ENCODE measurements at places on chromosomes 13 and 19.

- DNase-seq, result no peak
Observed at GRCh38 chr19:58394821-58395219, 636 bp upstream of the RNF225 start.

DNA sequence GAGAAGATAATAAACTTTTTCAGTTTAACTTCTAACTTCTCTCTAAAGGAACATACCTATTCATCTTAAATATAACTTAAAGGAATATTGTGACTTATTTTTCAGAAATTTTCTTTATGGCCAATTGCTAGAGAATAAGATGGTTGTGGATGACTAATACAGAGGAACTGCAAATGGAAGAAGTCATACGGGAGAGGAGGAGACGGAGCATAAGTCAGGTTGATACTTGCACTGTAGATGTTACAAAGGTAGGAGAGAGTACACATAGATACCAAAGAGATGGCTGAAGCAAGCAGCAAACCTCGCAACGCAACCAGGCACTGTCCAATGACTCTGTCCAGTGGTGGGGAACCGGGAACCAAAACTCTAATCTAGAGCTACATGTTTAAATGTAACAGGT lies 963.4 kb downstream of the PCDH9 start:
- DNase-seq, result no peak

GRCh38 chr13:105207572-105208293 lies 1327.7 kb downstream of the EFNB2 start:
- DNase-seq, result no peak

GRCh38 chr13:42803563-42804204 lies 22.3 kb downstream of the FAM216B start:
- no peak for DNase-seq

DNA sequence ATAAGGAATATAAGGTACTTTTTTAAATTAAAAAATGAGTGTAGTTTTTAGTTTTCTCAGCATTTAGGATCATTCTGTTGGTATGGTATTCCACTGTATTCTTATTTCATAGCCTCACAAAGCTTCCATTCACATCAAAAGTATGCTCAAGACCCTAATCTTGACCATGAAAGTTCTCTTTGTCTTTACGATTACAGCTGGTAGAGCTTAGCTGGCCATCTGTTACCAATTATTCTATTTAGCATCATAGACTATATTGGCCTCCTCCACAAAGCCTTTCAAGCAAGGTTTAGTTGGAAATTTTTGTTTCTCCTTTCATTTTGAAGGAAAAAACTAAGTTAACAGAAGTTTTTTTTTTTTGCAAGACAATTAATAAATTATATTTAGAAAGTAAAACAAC lies 245.1 kb downstream of the KCTD12 start:
- DNase-seq, result no peak

- DNase-seq, result no peak
Observed at GRCh38 chr13:74258961-74259360, 124.8 kb upstream of the KLF12 start.

DNA sequence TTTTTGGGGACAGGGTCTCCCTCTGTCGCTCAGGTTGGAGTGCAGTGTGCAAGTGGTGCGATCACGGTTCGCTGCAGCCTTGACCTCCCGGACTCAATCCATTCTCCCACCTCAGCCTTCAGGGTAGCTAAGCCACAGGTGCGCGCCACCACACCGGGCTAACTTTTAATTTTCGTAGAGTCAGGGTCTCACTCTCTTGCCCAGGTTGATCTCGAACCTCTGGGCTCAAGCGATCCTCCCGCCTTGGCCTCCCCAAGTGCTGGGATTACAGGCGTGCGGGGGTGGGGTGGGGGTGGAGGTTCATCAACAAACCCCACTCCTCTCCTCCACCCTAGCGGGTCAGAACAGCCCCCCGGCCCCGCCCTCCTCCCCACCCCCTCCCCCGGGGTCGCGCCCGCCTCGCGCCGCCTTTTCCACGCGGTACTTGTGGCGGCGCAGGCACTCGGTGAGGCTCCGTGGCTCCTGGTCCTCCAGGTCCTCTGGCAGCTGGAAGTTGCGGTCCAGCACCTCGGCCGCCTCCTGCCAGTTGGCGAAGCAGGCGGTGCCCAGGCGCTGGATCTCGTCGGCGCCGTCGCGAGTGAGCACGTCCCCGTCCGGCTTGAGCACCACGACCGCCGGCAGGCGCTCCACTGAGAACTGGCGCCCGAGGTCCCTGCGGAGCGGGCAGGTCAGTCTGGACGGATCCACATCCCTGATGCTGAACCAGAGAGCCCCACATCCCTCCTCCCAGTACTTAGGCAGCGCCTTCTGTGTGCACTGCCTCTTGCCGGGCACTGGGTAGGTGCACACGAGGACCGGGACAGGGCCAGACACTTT lies 5.2 kb downstream of the NXNL1 start:
- no peak for DNase-seq

GRCh38 chr13:46392967-46393366 lies 5.9 kb upstream of the RUBCNL start:
- no peak for DNase-seq

DNA sequence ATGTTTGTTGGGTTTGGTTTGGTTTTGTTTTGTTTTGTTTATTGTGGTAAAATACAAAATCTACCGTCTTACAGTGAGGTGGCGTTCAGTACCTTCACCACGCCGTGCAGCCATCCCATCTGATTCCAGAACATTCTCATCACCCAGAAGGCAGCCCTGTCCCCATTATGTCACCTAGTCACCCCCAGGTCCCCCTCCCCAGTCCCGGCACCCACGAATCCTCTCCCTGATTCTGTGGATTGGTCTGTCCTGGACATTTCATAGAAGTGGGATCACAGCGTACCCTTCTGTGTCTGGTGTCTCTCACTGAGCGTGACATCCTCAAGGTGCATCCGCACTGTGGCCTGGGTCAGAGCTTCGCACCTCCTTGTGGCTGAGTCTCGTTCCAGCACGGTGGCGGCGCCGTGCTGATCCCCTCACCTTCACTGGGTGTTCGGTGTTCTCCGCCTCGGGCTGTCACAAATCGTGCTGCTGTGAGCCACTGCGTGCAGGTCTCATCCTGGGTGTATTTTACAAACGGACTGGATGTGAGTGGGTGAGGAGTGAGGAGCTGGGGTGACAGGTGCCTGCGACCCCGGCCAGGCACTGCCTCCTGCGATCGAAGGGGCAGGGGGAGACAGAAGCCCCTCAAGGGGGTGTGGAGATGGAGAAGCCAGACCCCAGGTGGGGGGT lies 580 bp upstream of the TEKTIP1 start:
- no peak for DNase-seq

DNA sequence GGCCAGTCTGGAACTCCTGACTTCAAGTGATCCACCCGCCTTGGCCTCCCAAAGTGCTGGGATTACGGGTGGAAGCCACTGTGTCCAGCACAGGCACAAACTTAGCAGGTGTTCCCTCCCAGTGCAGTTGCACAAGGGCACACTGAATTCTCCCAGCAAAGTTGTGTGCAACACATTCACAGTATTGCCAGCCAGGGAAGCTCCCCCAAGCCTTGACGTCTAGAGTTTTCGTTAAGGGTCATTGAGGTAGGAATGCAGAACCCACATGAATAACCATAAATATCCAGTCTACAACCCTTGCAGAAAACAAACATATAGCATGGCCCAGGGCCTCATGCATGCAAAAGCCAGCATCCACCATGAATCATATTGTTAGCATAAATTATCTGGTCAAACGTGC lies 3.3 kb upstream of the AURKC start:
- no peak for DNase-seq

DNA sequence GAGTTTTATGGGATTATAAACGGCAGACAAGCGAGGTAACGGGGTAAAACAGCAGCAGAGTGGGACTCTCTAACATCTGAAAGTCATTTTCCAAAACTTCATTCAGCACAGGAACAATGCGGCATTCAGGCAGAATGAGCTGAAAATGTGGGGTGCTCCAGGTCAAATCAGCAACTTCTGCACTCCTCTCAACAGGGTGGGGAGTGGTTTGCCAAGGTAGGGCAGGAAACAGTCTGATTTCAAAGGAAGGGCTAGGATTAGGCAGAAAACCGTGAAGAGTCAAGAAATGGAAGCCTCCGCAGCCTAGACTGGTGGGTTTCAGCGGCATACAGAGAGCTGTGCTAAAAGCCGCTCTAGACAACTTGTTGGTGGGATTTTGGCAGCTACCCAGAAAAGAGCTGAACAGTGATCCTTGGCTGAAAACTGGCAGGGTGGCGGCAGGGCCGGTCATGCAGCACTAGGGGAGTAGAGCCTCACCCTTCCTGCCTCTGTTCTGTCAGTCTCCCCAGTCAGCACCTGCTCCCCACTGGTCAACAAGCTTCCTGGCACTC lies 154.2 kb upstream of the KLF12 start:
- DNase-seq, result no peak

- DNase-seq, result no peak
Observed at GRCh38 chr13:79429309-79429708, 23.3 kb upstream of the RBM26 start.

DNA sequence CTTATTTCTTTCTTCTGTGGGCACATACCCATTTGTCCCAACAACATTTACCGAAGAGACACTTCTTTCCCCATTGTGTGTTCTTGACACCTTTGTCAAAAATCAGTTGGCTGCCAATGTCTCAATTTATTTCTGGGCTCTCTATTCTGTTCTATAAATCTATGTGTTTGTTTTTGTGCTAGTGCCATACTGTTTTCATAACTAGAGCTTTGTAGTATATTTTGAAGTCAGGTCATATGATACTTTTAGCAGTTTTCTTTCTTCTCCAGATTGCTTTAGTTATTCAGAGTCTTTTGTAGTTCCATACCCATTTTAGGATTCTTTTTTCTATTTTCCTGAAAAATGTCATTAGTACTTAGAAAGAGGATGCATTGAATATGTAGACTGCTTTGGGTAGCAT lies 1276.3 kb downstream of the SLITRK1 start:
- no peak for DNase-seq

- DNase-seq, result no peak
Observed at GRCh38 chr13:93289053-93289452, 62.4 kb downstream of the GPC6 start.

- DNase-seq, result no peak
Observed at GRCh38 chr13:96388598-96388997, 298.7 kb downstream of the HS6ST3 start.

GRCh38 chr19:54673222-54673621 lies 10.4 kb downstream of the LILRB4 start:
- no peak for DNase-seq

GRCh38 chr13:106515635-106516254 lies 19.7 kb downstream of the EFNB2 start:
- DNase-seq, result no peak

- no peak for DNase-seq
Observed at GRCh38 chr19:4052114-4052992, 14.3 kb downstream of the ZBTB7A start.

DNA sequence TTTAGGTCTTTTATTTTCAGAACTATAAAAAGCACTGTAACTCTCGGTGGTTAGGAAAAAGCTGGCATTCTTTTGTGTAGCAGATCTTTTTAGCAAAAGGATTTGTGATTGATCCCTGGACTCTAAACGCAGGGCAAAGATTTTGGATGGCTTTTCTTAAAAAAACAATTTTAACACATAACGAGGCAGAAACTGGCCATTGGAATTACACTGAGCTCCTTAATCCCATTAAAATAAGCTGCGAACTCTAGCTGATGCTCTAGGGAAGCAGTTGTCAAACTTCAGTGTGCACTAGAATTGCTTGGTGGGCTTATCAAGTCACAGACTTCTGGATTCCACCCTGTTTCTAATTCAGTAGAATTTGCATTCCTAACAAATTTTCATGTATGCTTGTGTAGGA lies 33.8 kb upstream of the NDFIP2 start:
- no peak for DNase-seq

- DNase-seq, result no peak
Observed at GRCh38 chr19:7582446-7582845, 13.2 kb upstream of the CAMSAP3 start.

DNA sequence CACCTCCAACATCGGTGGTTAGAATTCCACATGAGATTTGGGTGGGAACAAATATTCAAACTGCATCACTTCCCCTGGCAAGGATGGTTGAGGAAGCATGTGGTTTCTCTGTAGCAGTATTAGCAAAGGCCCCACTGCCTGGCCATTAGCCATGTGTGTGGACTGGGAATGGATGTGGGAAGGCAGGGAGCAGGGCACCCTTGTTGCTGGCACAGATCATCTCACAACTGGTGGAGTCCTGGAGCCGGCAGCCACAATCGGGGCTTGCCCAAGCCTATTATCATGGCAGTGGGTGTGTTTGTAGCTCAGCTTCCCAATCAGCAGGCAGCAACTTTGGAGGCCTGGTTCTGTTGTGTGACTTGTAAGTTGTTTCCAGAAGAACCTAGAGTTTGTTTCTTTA lies 391.9 kb downstream of the DLEU7 start:
- no peak for DNase-seq

DNA sequence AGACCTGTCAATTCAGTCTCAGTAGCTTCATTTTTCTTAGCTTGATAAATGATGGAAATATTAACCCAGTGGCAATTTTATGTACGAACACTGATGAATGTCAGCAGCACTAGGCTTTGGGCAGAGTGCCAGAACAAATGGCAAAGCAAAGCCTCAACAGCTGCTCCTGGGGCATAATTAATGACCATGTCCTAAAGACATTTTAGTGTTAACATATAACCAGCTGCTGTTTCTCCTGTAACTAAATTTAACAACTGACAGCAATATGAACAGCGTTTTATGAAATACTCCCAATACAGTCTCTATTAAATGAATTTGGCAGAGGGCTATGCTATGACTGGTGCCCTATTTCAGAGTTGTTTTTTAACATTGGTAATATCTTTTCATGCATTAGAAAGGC lies 47.1 kb downstream of the ZNF568 start:
- DNase-seq, result no peak

DNA sequence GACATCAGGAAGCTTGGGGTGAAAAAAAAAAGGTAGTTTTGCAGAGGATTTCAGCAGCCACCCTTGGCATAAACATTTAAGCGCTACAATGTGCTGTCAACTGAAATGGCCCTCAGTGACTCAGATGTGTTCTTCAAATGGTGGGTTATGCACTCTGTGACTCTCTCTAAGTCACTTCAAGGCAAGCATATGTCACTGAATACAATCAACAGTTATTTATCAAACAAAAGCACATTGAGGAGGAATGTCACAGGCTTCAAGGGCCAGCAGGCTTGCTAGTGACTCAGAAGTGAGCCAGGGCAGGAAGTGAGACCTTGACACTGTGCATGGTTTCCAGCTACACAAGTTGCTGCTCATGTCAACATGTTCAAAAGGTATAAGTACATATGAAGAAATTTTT lies 523.7 kb upstream of the HTR2A start:
- no peak for DNase-seq

Data from smooth muscle cell of the brain vasculature (primary cell).